Stimulated activated CD8-positive, alpha-beta memory T cell treated with anti-CD3 and anti-CD28 coated beads, Interleukin-15, amount 100 ng/mL, for 48 hours (primary cell): ENCODE measurements at places on chromosomes 12 and 14.

DNA sequence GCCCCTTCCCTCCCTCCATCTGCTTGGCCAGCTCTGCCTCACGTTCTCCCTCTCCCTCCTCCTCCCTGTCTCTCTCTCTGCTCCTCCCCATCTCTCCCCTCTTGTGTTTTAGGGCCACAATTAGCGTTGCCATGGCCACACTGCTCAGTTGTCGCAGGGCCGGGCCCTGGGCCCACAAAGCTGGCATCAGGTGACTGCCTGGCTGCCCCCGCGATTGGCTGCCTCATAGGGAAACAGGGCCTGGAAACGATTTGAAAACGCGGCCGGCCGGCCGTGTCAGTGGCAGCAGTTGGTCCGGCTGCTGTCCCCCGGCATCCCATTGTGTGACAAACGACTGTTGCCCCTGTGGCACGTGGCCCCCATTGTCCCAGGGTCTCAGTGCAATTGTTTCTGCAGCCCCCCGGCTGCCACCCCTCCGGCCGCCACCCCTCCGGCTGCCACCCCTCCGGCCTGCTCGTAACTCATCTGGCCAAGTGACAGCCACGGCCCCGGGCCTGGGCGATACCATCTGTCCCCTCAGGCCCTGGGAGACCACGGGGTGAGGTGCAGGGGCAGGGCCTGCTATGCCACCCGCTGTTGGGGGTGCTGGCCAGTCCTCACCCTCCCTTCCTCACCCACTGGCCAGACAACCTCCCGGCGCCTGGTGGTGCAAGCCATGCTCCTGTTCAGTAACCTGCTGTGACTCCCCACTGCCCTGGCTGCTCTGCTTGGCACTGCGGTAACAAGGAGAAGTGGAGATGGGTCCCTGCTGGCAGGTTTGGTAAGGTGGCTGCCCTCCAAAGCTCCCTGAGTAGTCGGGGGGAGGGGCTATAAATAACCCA lies 17.4 kb downstream of the FOXN4 start:
- no peak for DNase-seq

DNA sequence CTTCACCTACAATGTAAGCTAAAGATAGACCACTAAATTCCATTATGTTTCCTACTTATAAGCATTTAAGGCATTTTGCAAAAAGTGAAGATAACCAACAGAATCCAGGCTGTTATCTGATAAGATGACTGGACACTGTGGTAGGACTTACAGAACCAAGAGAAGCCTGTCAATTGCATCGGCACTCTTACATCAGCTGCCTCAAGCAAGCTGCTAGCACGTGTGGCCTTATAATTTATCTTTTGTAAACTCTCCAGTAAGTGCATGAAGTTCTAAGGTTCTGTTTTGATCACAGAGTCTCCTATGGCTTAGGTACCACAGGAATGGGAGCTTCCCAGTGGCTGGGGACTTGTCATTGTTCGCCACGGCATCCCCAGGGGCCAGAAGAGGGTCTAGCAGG lies 88.7 kb downstream of the TRAFD1 start:
- DNase-seq: no peak

GRCh38 chr12:108793756-108794441 lies 62.6 kb upstream of the CORO1C start:
- DNase-seq: no peak

DNA sequence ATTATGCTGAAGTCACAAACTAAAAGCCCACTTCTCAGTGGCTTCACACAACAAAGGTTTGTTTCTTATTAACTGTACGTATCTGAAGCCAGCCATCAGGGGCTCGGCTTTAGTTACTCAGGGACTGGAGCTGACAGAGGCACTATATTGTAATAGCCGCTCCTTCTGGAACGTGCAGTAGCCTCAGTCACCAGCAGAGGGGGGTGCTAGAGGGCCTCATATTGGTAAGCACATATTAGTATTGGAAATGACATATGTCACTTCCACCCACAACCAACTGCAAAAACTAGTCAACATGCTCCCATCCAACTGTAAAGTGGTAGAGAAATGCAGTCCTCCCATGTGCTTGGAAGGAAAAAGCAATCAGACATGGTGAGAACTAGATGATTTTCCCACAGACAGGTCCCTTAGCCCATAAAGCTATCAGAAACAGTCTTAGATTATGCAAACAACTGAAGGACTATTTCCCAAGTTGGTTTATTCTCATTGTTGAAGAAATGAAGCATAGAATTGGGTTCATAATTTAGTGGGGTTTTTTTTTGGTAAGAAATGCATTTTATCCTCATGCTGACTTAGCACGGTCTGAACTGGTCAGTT lies 183.6 kb upstream of the G2E3 start:
- DNase-seq: peak; percentile 25

- DNase-seq: no peak
These were observed 1.5 kb downstream of the ITPK1 start for GRCh38 chr14:93114068-93114710.

DNA sequence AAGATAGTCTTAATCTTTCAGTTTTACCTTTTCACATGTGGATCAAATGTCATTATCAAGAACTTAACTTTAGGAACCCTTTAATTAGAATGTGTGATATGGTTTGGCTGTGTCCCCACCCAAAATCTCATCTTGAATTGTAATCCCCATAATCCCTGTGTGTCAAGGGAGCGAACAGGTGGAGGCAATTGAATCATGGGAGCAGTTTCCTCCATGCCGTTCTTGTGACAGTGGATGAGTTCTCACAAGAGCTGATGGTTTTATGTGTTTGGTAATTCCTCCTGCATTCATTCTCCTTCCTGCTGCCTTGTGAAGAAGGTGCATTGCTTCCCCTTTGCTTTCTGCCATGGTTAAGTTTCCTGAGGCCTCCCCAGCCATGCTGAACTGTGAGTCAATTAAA lies 160.6 kb downstream of the MON2 start:
- DNase-seq: no peak

- DNase-seq: no peak
These were observed 70.6 kb downstream of the B4GALNT3 start for GRCh38 chr12:530308-530707.

DNA sequence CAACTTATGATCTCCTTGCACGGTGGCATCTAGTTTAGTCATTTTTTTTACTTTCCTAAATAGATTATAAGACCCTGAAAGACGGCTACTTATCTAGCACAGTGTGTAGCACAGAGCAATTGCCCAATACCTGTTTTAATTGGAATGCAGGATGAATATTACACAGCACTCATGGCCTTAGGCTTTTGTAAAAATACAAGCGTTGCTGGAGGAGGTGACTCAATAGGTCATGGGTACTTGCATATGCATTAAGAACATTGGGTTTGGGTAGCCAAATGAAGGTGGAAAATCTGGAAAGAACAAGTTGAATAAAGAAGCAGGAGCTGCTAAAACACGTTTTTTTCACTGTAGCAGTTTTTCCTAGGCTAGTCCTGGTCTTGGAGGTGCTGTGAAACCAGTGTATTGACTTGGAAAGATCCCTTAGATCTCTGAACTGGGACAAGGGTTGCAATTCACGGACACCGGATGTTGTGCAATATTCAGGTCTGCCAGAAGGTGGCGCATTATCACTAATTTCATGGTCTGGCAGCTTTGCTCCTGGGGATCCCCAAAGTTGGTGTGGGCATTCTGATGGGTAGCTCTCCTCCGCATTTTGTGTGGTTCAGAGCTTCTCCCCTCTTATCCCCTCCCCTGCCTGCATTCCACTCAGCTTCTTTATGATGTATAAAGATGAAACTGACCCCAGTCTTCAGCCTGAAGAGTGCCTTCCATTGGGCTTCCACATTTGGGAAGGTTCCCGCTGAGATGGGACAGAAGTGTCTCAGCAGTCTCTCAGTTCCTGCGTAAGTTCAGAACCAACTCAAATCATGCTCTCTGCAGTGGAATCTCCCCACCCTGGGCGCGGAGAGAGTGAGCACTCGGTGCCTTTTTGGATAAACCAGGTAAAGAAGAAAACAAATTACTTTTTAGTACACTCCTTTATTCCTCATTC lies 278.3 kb downstream of the NRXN3 start:
- peak; percentile 0 for DNase-seq

DNA sequence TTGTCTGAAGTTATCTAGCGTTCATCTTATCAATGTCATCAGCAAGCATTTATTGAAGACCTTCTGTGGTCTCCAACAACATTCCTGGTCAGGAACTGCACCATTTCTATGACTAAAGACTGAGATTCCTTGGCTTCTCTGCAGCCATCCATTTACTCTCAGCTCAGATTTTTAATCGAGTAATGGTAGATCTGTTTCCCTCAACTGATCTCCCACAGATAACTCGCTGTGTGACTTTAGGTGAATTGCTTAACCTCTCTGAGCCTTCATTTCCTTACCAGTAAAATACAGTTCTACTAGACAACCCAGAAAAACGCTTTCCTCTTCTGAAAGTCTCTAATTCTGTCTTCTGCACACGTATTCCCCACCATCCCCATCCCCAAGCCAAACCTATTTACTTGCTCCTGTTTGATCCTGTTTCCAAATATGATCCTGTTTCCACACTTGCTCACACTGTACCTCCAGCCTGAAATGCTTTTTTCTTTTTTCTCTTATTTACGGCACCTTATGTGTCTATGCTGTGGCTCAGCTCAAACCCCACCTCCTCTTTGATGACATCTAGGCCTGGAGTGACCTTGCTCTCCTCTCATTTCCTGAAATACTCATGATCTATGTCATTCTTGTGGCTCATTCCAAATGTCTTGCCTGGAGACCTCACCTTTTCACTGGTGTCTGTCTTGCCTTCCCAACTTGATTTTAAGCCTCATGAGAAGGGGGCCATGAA lies 21.8 kb downstream of the PLXNC1 start:
- no peak for DNase-seq

DNA sequence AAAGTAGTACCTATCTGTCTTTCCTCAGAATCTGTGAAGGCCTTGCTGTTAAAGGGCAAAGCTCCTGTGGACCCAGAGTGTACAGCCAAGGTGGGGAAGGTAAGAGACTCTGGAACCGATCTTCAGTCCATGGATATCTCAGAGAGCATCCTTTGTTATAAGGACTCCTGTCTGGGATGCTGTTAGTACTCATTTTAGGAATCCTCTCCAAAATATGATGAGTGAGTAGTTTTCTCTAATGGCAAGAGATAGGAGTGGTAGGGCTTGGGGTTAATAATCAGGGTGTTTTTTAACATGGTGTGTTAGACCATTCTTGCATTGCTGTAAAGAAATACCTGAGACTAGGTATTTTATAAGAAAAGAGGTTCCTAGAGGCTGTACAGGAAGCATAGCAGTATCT lies 1.9 kb downstream of the PARP2 start:
- DNase-seq: no peak

- no peak for DNase-seq
These were observed 49.9 kb downstream of the TRIM9 start for GRCh38 chr14:51044961-51045360.

- DNase-seq: no peak
These were observed 305.4 kb downstream of the PCNX1 start for GRCh38 chr14:71212683-71213107.

DNA sequence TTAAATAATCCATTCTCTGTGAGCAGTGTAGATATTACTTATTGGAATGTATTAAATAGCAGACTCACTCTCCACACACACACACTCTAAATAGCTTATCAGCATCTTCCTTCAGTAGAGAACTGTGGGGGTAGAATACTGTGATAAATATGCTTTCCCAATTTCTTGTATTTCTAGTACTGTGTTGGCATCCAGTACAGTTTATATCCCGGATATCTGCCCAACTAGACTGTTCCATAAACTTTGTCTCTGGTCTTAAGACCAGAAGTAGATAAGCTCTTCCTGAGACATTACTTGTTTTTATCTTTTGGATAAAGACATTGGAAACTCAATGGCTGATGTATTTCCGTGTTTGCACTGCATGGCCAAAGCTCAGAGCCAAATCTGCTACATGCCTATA lies 136.2 kb upstream of the PDZRN4 start:
- no peak for DNase-seq

DNA sequence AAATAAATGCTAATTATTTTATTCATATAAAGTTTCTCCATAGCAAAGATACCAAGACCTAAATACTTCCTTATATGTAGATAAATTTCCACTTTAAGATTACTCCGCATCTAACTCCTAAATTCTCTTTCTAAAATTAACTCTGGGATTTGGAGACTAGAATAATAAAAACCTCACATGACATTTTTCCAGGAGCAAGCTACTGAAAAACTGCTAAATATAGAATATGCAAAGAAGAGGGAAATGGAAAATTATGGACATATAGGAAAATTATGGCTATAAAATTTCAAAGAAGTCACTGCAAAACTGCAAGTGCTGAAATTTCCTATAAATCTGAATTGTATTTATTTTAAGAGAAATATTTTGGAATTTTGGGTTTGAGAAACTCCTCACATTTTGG lies 186.2 kb downstream of the DUSP6 start:
- no peak for DNase-seq

DNA sequence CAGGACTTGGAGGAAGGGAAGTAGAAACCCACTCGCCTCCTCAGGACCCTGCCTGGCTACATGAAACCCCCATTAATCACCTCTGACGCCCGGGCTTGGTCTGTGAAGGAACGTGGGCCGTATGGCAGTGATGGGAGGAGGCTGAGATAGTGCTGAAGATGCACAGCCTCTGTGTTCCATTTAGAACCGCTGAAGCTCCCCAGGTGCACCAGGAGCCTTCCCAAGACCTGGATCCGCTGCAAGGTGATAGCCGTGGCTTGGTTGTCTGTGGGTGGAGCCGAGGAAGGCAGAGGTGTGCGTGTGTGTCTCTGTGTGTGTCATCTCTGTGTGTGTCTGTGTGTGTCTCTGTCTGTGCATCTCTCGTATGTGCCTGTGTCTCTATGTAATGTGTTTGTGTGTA lies 293.1 kb downstream of the CACNA1C start:
- no peak for DNase-seq

DNA sequence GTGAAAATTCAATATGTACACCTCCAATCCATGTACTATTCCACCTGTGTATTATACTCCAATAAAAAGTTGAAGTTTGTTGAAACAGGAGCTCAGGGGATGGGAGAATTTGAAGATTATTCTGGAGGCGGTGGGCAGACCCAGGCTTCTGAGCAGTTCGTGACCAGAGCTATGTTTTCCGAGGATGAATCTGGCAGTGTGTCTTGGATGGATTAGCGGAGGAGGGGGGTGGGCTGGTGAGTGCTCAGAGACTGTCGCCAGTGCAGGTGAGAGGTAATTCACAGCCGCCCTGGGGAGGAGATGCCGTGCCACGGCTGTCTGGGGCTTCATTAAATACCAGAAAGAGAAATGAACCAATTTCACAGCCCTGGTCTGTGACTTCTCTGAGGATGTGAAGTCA lies 283.0 kb upstream of the RTL1 start:
- DNase-seq: no peak

DNA sequence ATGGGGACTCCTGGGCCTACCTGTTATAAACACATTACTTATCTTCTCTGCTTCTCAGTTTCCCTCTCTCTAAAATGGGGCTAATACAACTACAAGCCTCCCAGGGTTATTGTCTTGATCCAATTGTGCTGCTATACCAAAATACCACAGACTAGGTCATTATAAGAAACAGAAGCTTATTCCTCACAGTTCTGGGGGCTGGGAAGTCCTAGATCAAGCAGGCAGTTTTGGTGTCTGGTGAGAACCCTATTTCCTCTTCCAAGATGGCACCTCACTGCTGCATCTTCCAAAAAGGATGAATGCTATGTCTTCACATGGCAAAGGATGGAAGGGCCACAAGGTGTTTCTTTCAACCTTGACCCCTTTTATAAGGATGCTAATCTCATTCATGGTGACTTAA lies 732.9 kb upstream of the TBX3 start:
- no peak for DNase-seq

- no peak for DNase-seq
These were observed 63.5 kb downstream of the DPF3 start for GRCh38 chr14:72830356-72830755.

- no peak for DNase-seq
These were observed 15.9 kb downstream of the SYT10 start for GRCh38 chr12:33423706-33424105.
